ENCODE measurements at places on chromosomes 11 and 22.

DNA sequence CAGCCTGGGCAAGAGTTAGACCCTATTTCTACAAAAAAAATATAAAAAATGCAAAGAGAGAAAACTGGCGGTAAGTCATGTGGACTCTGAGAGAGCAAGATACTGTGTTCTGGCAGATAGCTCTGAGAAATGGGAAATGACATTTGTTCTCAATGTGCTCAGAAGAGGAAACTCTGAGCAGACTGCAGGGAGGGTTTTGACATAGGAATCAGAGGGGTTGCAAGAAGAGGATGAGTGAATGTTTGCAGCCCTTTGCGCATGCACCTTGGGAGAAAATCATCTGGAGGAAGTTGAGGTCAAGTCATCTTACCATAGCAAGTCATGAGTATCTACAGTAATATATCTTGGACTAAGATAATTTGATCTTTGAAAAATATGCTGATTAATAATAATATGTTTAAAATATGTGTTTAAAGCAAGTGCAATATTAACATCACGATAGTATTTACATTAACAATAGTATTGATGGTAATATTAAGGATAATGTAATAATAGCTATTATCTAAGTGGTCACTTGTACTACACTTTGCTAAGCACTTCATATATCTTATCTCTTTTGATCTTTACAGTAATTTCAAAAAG lies 2.6 kb downstream of the ACER3 start:
- no peak for DNase-seq

- DNase-seq, result no peak
Measured at GRCh38 chr22:38030311-38031133, 26.7 kb upstream of the PICK1 start.

GRCh38 chr11:102611291-102611690 lies 13.8 kb downstream of the MMP20 start:
- no peak for DNase-seq

DNA sequence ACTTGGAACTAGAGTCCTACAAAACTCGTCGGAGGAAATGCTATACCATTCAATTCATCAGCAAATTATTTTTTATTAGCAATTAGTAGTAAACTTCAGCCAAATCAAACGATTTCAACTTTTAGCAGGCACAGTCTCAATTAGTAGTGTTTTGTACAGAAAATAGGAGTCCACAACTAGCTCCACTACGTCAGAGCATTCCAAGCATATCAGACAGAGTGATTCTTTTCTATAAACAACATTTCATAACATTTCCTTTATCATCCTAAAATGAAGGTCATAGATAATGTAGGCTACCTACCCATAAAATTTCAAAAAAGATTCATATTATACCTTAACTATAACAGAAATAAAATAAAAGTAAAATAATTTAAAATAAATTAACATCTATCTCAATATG lies 169.9 kb downstream of the KIF18A start:
- no peak for DNase-seq

GRCh38 chr11:8871962-8872361 lies 39.0 kb upstream of the AKIP1 start:
- DNase-seq, result no peak

DNA sequence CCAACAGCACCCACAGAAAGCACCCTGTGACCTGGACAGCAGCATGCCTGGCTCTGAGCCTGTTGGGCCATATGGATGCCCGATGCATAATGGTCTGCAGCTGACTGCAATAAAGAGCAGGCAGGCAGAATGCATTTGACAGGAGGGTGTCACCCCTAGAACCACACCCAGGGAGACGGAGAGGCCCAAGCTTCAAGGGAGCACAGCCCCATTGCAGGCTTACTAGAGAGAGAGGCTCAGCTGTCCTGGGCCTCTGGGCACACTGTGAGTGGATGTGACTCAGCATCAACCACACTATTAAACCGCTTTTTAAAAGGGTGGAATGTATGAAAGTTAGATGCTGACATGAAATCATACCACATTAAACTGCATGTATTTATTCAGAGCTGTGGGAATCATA lies 365.3 kb downstream of the CTTN start:
- no peak for DNase-seq

- no peak for DNase-seq
Measured at GRCh38 chr11:35661534-35661933, 1.0 kb upstream of the TRIM44 start.

- no peak for DNase-seq
Measured at GRCh38 chr11:74057249-74058151, 48.6 kb upstream of the UCP3 start.

DNA sequence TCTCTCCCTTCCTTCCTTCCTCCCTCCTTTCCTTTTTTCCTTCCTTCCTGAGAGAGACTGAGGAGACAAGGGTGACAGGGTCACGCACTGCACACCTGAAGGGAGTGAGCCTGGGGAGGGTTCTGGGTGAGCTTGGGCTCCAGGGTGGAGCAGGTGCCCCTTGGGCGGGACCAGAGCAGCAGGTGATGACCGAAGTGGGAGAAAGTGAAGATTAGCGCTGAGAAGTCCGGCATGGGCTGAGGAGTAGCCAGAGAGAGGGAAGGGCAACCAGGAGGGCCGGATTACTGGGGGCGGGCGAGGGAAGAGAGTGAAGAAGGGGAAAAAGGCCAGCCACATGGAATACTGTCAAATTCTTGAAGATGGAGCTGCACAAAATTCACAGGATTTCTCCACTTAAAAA lies 99.2 kb upstream of the LMO1 start:
- DNase-seq, result no peak

- no peak for DNase-seq
Measured at GRCh38 chr11:26087120-26087935, 244.6 kb upstream of the ANO3 start.

- DNase-seq, result no peak
Measured at GRCh38 chr11:68658661-68659060, 25.7 kb upstream of the GAL start.

DNA sequence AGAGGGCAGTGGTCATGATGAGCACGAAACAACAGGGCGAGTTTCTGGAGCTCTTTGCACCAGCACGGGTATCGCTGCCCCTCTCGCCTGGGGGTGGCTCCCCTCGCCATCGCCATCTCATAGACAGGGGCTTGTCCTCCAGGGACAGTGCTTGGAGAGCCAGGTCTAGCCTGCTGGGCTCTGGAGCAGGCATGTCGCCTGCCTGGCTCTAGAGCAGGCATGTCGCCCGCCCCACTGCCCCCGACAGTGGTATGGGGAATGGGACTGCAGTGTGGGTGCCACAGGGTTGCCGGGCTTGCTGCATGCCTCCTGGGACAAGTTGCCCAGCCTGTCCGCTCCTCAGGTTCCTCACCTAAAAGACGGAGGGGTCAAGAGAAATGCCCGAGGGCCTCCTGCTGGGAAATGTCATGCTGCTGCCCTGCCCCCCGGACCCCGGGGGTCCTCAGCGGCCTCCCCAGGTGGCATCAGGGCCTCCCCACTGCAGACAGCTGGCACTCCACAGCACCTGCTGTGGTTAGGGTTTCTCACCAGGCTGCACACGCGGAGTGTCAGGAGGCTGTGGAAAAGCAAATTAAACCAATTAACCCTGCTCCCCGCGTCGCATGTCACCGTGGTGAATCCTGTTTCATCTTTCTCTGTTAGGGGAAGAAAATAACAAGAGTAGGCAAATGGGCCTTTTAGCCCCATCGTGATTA lies 403.0 kb downstream of the TBC1D22A start:
- DNase-seq, result no peak

- no peak for DNase-seq
Measured at GRCh38 chr11:75509020-75509720, 16.6 kb downstream of the GDPD5 start.

DNA sequence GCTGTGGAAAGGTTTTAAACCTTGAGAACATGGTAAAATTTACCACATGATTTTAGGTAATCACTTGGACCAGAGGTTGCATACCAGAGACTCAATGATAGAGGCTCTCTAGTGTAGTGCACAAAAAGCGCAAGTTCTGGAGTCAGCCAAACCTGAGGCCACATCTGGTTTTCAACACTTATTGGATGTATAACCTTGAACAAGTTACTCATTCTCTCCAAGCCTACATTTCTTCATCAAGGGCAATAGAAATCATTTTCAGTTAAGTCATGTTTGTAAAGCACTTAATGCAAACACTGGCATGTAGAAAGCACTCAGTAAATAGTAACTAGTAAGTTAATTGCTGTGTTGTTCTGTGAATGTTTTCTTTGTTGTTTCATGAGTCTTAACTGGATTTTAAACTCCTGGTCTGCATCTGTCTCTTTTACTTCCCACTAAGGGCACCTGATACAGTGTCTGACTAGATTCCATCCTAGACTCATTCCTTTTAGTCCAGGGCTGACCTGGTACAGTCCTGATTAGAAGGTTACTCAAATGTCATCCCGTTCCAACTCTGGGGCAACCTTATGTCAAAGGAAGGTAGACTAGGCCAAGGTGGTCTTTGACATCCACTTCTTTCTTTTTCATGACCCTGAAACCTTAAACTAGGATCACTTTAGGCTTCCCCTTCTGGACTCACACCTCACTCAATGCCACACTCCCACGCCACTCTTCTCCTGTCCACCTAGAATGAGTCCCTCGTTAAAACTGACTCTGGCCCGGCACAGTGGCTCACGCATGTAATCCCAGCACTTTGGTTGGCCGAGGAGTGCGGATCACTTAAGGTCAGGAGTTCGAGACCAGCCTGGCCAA lies 34.5 kb upstream of the EED start:
- no peak for DNase-seq

GRCh38 chr11:130323452-130324450 lies 9.0 kb upstream of the ZBTB44 start:
- no peak for DNase-seq

DNA sequence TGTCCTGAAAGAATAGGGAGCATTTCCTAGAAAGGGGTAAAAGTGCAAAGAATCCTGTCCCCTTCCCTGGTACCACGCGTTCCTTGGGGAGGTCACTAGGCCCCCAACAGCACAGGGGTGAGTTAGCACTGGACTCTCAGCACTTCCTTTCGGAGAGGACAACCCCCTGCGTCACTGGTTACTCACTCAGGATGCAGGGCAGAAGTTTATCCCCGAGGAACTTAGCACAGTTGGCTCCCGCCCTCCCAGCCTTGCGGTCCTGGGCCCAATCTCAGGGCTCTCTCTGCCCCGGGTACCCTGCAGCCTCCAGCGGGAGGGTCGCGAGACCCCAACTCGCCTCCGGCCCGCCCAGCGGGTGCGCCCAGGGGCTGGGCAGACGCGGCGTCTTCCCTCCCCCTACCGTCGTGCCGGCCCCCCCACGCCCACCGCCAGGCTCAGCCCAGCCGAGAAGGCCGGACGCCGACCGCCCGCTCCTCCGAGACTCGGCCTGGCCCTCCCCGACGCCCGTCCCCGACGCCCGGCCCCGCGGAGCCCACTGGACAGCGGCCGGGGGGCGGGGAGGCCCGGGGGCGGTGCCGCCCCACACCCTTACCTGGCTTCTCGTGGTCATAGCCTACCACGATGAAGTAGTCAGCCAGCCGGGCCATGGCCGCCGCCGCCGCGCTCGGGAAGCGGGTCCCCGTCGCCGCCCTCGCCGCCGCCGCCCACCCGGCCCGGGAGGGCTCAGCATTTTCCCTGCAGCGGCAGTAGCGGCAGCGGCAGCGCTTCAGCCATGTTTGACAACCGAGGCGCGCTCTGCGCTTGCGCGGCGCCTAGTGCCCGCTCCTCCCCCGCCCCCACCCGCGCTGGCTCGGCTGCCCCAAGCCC lies at the start of gene SBF2:
SBF2 (minus strand) TSS at position 797 of the 867 bp plus-strand sequence; CDS start at position 647, 150 bp downstream.
- DNase-seq, result peak; percentile 84

DNA sequence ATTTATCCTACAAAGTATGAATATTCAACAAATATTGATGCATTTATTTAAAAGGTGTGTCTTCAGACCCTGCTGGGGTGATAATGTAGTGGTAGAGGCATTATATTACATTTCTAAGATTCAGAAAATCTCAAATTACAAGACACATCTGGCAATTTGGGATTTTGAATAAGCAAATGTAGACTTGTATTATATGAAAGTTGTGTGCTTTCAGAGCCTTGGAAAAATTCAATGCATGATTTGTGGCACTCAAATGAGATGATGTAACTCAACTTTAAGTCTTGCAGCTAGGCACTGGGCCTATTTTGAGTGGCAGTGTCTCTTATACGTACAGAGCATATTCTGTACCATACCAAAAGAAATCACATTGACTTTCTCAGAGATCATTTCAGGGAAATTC lies 214.4 kb downstream of the ETS1 start:
- no peak for DNase-seq

GRCh38 chr11:62069374-62069773 lies 54.4 kb upstream of the INCENP start:
- no peak for DNase-seq

GRCh38 chr11:134951305-134951700 lies 539.3 kb upstream of the B3GAT1 start:
- no peak for DNase-seq

DNA sequence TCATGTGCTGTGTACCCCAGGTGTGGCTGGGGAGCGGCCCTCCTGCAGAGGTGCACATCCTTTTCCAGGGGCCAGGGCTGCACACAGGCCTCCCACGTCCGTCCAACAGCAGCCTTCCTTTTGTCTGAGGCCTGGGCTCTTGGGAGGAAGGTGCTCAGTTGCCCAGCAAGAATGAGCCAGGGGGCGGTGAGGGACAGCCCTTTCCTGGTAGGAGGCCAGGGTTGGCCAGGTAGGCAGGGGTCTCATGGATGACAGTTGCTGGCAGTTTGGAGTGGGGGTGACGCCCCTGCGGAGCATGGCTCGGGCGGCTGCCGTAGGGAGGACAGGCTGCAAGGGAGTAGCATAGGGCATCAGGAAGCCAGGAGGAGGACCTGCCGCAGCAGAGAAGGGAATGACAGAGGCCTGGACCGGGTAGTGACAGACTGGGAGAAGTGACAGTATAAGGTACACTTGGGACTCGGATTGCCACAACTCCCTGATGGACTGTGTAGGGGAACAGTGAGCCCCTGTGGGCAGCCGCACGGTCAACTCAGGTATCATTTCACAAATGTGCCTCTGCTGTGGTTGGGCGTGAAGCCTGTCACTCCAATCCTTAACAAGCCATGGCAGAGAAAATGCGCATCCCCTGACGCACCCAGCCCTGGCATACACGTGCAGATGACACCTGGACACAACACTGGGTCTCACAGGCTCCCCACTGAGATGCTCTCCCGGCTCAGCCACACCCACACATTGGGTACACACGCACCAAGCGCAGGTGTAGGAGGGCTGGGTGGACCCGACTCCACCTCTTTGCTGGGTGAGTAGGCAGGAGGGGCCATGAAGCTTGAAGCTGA lies 79.7 kb downstream of the DGCR2 start:
- no peak for DNase-seq

GRCh38 chr11:71307811-71308645 lies 55.7 kb upstream of the SHANK2 start:
- no peak for DNase-seq

- no peak for DNase-seq
Measured at GRCh38 chr11:6397636-6398035, 7.4 kb downstream of the SMPD1 start.

- DNase-seq, result no peak
Measured at GRCh38 chr11:39102236-39102635, 2357.2 kb downstream of the LRRC4C start.

All from stimulated activated naive CD8-positive, alpha-beta T cell treated with anti-CD3 and anti-CD28 coated beads, Interleukin-15, Interleukin-2, amounts not matched to agents 100 U/mL and 50 U/mL, for 24 hours (primary cell).